ENCODE measurements at places on chromosomes 1 and 21.

DNA sequence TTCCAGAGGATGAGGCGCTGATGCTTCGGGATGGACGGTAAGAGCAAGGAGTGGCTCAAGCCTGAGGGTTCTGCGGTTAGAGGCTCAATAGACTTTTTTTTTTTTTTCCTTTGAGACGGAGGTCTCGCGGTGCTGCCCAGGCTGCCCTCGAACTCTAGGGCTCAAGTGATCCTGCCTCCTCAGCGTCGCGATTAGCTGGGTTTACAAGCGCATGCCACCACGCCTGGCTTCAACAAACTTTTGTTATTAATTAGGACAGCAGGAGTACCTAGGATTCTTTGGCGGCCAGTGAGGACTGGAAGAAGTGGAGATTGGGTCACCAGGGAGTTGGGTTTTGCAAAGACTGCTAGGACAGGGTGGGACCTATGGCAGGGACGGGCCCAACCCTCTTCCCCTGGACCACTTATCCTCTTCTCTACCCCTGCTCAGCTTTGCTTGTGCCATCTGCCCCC is 587 bp downstream of the SCNM1 start:
- DNase-seq = no peak

- no peak for DNase-seq
These were observed 202.7 kb downstream of the RHOU start for GRCh38 chr1:228937851-228938536.

- no peak for DNase-seq
These were observed 122.3 kb upstream of the CXADR start for GRCh38 chr21:17390569-17390968.

DNA sequence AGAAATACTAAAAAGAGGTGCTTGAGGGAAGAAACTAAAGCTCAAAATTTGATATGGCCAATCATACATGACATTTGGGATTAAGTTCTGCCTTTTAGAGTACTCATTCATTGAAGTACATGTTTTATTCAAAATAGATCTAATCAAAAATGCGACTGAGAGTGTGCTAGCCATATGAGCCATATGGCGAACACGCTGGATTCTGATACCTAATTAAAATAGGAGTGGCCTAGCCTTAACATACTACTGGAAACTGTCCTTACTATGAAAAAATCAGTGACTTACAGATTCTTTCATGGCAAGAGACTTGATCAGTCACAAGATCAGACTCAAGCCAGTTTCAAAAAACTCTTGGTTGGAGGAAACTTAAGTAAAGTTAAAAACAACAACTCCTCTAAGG is 73.9 kb downstream of the PTGER3 start:
- no peak for DNase-seq

GRCh38 chr1:160570840-160571239 is 8.5 kb downstream of the CD84 start:
- DNase-seq = no peak

GRCh38 chr1:226692823-226693222 is 46.3 kb downstream of the ITPKB start:
- no peak for DNase-seq

DNA sequence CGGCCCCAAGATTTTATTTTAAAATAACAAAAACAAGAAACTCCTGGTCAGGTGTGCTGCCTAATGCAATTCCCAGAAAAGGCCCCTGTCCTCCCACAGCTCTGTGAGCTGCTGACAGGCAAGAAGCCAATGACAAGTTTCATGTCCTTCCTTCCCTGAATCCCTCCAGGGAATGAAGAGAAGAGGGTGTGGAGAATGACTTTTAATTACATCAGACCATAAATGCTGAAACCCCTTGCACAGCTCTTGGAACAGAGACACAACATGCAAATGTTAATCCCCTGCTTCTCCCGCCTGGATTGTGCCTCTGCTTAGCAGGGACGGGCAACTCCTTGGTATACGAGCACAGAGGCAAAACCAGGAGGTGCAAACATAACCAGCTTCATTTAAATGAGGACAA is 228.1 kb upstream of the CAMK1G start:
- no peak for DNase-seq

- DNase-seq = no peak
These were observed 123.2 kb downstream of the SMYD2 start for GRCh38 chr1:214404154-214404553.

DNA sequence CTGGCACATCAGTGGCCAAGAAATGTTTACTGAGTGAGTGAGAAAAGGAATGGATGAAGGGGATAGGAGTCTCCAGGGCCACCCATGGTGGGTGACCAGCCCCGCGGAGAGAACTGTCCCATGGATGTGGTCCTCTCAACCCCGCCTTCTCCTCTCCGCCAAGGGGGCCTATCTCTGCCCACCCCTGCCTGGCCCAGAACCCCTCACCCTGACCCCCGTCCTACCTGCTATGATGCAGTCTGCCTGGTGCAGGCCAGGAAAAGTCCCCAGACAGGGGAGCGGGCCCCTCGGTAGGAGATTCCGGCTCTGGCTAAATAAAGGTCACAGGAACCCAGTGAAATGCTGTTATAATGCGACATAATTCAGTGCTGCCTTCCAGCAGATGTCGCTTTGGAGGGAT is 107.6 kb downstream of the PTPRU start:
- DNase-seq = no peak

DNA sequence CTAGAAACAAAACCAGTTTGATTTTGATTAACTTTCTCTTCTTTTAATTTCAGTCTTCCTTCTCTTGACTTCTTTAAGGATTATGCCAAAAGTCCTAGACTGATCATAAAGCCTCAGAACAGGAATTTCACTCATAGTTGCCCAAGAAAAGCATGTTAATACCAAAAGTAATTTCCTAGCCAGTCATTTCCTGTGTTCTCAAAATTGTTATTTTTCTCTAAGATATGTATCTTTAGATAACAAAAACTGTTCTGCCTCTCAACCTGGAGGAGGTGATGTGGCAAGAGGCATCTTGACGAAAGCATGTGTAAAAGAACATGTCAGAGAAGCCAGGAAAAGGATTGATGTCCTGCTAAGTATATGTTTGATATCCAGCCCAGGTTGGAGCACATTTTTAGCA is 78.0 kb upstream of the IPO9 start:
- DNase-seq = no peak

DNA sequence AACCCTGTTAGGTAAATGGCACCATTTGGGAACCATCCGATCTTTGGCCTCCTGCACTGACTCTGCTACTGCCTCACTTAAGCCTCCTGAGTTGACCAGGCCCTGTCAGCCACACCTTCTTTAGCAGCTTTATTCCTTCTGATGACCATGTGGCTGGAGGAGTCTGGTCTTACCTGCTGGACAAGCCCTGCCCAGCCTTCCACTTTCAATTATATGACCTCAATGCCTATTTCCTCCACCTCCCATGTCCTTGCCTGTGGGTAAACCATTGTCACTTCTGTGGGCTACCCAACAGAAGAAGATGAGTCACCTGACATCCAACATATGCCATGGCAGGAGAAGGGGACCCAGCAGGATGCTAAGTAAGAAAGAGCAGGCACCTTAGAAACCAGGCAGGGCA is 393.8 kb downstream of the NTNG1 start:
- no peak for DNase-seq

DNA sequence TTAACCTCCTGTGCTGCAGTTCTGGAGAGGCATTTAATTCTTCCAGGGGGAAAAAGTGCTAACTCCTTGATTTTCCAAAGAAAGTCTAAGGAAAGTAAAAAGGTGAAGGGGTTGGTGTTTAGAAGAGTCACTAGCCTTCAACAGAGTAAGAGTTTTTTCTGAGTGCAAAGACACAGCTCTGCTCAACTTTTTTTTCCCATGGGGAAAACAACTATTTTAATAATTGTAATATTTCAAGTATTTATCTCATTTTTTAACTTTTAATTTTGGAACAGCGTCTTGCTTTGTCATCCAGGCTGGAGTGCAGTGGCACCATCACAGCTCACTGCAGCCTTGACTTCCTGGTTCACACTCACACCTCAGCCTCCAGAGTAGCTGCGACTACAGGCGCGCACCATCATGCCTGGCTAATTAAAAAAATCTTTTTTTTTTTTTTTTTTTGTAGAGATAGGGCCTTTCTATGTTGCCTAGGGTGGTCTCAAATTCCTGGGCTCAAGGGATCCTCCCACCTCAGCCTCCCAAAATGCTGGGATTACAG is 202.6 kb downstream of the APP start:
- no peak for DNase-seq

GRCh38 chr1:201883266-201883665 is 5.4 kb upstream of the SHISA4 start:
- no peak for DNase-seq

GRCh38 chr1:42743317-42744147 is 3.5 kb upstream of the CLDN19 start:
- no peak for DNase-seq

All from stimulated activated CD4-positive, alpha-beta T cell treated with anti-CD3 and anti-CD28 coated beads, Interleukin-15, amount 100 ng/mL, for 1 hour (primary cell).